Uterine smooth muscle cell (primary cell): ENCODE measurements at places on chromosomes 6 and 20. TPM values are rescaled to one million over a fixed set of nuclear protein-coding genes. Genes with fewer than 3 reads are reported as not detected.

Gene CST7
- 0.37 TPM in 1 of 2 replicates, not detected in the other for total RNA-seq

Gene SGK2
- 0.44 and 1.1 TPM in 2 replicates for total RNA-seq

Gene HLA-DQA2
- total RNA-seq, result not detected in 2 replicates

Gene BTN1A1
- total RNA-seq, result not detected in 2 replicates

Gene CTCFL
- not detected in 2 replicates for total RNA-seq

Gene SPDEF
- total RNA-seq, result under 0.01 TPM in 1 of 2 replicates, not detected in the other

Gene LPA
- not detected in 2 replicates for total RNA-seq

Gene HMGN3
- 25.2 and 42.2 TPM in 2 replicates for total RNA-seq

Gene NKX2-4
- total RNA-seq, result not detected in 2 replicates

Gene SNHG17
- 7.6 and 11.5 TPM in 2 replicates for total RNA-seq

Gene SRSF12
- 0.11 and 0.12 TPM in 2 replicates for total RNA-seq

Gene CFAP61
- total RNA-seq, result 0.22 and 0.25 TPM in 2 replicates

Gene DEFB112
- not detected in 2 replicates for total RNA-seq

Gene HUS1B
- 1.1 and 1.4 TPM in 2 replicates for total RNA-seq

Gene SEMG2
- total RNA-seq, result not detected in 2 replicates

Gene ARMC12
- 0.22 and 0.25 TPM in 2 replicates for total RNA-seq

Gene C6orf47
- 22.6 and 28.4 TPM in 2 replicates for total RNA-seq

Gene CHRNA4
- total RNA-seq, result not detected in 2 replicates

Gene OTOR
- not detected in 2 replicates for total RNA-seq

Gene KIAA1755
- total RNA-seq, result 0.66 and 2.7 TPM in 2 replicates

Gene KCNK17
- not detected in 2 replicates for total RNA-seq

Gene TSPO2
- total RNA-seq, result not detected in 2 replicates

Gene PSMF1
- 21.2 and 27.7 TPM in 2 replicates for total RNA-seq

Gene STX11
- total RNA-seq, result 0.37 and 0.77 TPM in 2 replicates

Gene CST4
- total RNA-seq, result 0.22 and 0.75 TPM in 2 replicates

Gene HLA-G
- not detected in 2 replicates for total RNA-seq

Gene SMOC2
- total RNA-seq, result not detected in 2 replicates

Gene RAMACL
- 2.1 and 2.3 TPM in 2 replicates for total RNA-seq
